ENCODE measurements at places on chromosomes 6 and 20.

DNA sequence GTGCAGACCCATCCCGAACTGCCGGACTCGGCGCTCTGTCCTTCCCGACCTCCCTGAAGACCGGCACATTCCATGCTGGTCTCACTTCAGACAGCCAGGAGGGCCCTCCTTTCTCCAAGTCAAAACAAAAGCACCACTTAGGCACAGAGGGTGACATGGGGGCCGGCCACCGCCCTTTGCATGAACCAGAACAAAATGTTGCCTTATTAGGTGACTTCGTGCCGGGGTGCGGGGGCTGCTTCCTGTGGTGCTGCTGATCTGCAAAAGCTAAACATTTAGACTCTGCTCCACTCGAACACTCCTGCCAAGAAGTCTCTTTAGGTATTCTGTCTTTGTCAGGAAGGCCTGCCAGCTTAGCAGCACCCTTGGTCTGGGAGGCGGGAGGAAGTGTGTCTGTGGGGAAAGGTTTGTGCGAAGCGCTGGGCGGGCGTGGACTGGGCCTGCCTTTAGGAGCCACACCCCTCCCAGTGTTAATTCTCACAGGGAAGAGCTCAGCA, 133.8 kb downstream of the SMOC2 start:
- H3K27ac ChIP-seq: no peak overlapping the region
- DNase-seq: peak; percentile 44
- H3K27me3 ChIP-seq: no peaks in the 10 kb centered on the region
- no peaks in the 10 kb centered on the region for H3K4me1 ChIP-seq
- no peaks in the 10 kb centered on the region for H3K36me3 ChIP-seq
- H3K4me3 ChIP-seq: no peak overlapping the region

- DNase-seq: peak; percentile 36
- H3K4me1 ChIP-seq: no peaks in the 10 kb centered on the region
- no peaks in the 10 kb centered on the region for H3K36me3 ChIP-seq
- H3K4me3 ChIP-seq: no peak overlapping the region
These were observed 19.5 kb downstream of the KATNA1 start for GRCh38 chr6:149628875-149629510.

DNA sequence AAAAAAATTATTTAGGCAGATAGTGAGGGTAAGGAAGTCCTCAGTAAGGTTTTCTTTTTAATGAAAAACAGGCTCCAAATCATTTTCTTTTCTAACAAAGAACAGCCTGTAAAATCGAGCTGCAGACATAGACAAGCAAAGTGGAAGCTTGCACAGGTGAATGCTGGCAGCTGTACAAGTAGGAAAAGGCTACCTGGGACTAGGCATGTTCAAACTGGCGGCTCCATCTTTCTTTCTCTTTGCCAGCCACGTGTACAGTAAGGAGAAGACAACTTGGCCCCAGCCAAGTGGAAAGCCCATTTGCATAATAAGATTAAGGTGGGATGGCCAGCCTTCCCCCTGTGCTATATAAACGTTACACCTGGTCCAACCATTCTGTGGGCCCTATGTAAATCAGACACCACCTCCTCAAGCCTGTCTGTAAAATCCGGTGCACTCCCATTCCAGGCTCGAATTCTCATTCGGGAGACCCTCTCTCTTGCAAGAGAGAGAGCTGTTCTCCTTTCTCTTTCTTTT, 27.0 kb upstream of the SLC2A12 start:
- DNase-seq: no peak
- H3K36me3 ChIP-seq: no peaks in the 10 kb centered on the region
- peaks cover 2% of the 10 kb centered on the region for H3K4me1 ChIP-seq
- H3K4me3 ChIP-seq: no peak overlapping the region

- DNase-seq: no peak
- no peaks in the 10 kb centered on the region for H3K4me1 ChIP-seq
- no peak overlapping the region for H3K4me3 ChIP-seq
- no peaks in the 10 kb centered on the region for H3K36me3 ChIP-seq
These were observed 440.0 kb downstream of the HAO1 start for GRCh38 chr20:7500231-7500663.

GRCh38 chr6:43742285-43742684, 27.7 kb upstream of the VEGFA start:
- no peaks in the 10 kb centered on the region for H3K36me3 ChIP-seq
- DNase-seq: no peak
- H3K27ac ChIP-seq: no peak overlapping the region
- no peaks in the 10 kb centered on the region for H3K27me3 ChIP-seq
- H3K4me3 ChIP-seq: no peak overlapping the region
- H3K4me1 ChIP-seq: peaks cover 5% of the 10 kb centered on the region

GRCh38 chr6:106249658-106250057, 75.9 kb downstream of the ATG5 start:
- no peaks in the 10 kb centered on the region for H3K36me3 ChIP-seq
- no peaks in the 10 kb centered on the region for H3K4me1 ChIP-seq
- no peaks in the 10 kb centered on the region for H3K27me3 ChIP-seq
- H3K4me3 ChIP-seq: no peak overlapping the region

DNA sequence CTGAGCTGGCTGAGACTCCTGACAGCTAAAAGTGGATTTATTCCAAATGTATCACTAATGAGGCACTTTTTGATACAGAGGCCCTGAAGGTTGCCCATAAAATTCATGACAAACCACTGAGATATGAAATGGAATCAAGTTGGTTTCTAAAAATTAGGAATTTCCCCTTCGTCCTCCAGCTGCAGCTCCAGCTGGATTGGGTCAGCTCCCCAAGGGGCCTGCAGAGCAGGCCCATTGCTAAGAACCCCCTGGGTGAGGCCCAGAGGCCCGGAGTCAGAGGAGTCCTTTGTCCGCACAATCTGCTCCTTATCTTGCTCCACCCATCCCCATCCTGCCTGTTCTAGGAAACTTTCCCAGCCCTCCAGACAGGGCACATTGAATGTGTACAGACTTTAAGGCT, 163.5 kb upstream of the TOP1 start:
- DNase-seq: no peak
- no peak overlapping the region for H3K4me3 ChIP-seq

- no peak for DNase-seq
- no peak overlapping the region for H3K4me3 ChIP-seq
- H3K27ac ChIP-seq: no peak overlapping the region
- H3K4me1 ChIP-seq: no peaks in the 10 kb centered on the region
These were observed 2.9 kb downstream of the TGM3 start for GRCh38 chr20:2298701-2299100.

DNA sequence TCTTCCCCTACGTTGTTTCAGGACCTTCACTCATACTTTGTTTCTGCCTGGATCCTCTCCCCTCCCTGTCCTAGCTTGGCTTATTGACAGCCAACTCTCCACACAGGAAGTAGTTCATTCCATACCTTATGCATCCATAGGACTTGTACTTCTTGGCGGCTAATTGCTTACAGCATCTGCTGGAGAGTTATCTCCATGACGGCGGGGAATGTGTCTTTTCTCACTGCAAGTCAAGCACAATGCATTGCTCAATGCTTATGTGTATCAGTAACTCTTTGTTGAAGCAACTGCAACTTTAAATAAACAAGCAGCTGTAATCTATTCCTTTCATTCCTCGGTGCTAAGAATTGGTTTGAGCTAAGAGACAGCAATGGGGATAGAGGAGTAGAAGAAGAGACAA, 551.3 kb upstream of the EPHA7 start:
- peak; percentile 47 for DNase-seq
- no peaks in the 10 kb centered on the region for H3K4me1 ChIP-seq
- no peaks in the 10 kb centered on the region for H3K36me3 ChIP-seq
- H3K4me3 ChIP-seq: no peak overlapping the region
- H3K27ac ChIP-seq: no peak overlapping the region

DNA sequence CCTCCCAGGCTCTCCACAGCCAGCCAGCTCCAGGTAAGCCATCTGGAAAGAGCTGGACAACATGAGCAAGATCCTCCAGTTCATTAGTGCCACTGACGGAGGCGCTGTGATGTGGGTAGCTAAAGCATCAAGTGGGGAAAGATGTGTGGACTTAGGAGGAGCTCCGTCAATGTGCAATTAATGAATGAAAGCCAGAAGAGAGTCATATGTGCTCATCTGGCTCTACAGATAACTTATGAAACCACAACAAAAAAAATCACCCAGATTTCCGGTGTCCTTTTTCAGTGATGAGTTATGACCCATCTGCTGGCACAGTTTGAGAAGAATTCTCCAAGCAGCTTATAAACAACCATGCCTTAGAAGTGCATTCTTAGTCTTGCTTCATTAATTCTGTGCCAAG, 311.7 kb upstream of the PLCB4 start:
- no peak overlapping the region for H3K27ac ChIP-seq
- H3K4me1 ChIP-seq: no peaks in the 10 kb centered on the region
- H3K4me3 ChIP-seq: no peak overlapping the region
- no peaks in the 10 kb centered on the region for H3K27me3 ChIP-seq
- no peaks in the 10 kb centered on the region for H3K36me3 ChIP-seq
- DNase-seq: no peak

- DNase-seq: peak; percentile 79
- H3K27me3 ChIP-seq: no peaks in the 10 kb centered on the region
- no peak overlapping the region for H3K4me3 ChIP-seq
- H3K4me1 ChIP-seq: no peaks in the 10 kb centered on the region
These were observed 36.9 kb upstream of the TRAF3IP2 start for GRCh38 chr6:111642463-111643158.

GRCh38 chr6:165894171-165894825, 231.3 kb upstream of the PDE10A start:
- no peak overlapping the region for H3K27ac ChIP-seq
- DNase-seq: no peak
- H3K27me3 ChIP-seq: no peaks in the 10 kb centered on the region

DNA sequence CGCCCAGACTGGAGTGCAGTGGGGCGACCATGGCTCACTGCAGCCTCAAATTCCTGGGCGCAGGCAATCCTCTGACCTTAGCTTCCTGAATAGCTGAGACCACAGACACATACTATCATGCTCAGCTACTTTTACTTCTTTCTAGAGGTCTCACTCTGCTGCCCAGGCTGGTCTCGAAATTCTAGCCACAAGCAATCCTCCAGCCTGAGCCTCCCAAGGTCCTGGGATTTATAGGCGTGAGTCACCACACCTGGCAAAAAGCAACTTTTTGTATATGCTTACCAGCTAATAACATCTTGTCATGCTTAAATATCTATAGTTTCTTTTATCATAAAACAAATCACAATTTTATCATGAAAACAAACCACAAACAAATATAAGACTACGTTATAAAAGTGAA, 23.0 kb downstream of the RNASET2 start:
- no peak overlapping the region for H3K4me3 ChIP-seq
- H3K4me1 ChIP-seq: no peaks in the 10 kb centered on the region
- H3K36me3 ChIP-seq: no peaks in the 10 kb centered on the region

- no peaks in the 10 kb centered on the region for H3K27me3 ChIP-seq
- no peak overlapping the region for H3K27ac ChIP-seq
These were observed 31.3 kb downstream of the ZFAND3 start for GRCh38 chr6:37850728-37851285.

- no peaks in the 10 kb centered on the region for H3K27me3 ChIP-seq
- DNase-seq: no peak
- H3K36me3 ChIP-seq: no peaks in the 10 kb centered on the region
- H3K27ac ChIP-seq: no peak overlapping the region
- no peak overlapping the region for H3K4me3 ChIP-seq
- no peaks in the 10 kb centered on the region for H3K4me1 ChIP-seq
These were observed 96.6 kb downstream of the HAO1 start for GRCh38 chr20:7843613-7844012.

DNA sequence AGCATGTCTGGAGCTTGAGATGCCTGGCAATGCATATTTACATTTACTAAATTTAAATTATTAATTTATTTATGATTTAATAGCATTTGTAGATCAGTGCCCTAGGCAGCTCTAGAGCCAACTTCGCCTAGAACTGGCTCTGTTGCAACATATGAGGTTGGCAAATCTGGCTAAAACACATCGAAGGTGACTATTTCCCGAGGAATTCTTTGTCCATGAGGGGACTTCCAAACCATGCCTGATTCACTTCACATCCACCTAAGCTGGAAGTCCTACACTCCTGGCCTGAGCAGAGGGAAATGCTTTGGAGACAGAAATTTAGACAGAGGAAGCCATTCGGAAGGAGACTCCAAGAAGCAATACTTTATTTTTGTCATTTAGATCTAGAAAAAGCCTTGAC, 211.0 kb upstream of the ARG1 start:
- H3K27ac ChIP-seq: no peak overlapping the region
- no peaks in the 10 kb centered on the region for H3K27me3 ChIP-seq
- no peak for DNase-seq
- H3K4me1 ChIP-seq: no peaks in the 10 kb centered on the region
- H3K36me3 ChIP-seq: no peaks in the 10 kb centered on the region

DNA sequence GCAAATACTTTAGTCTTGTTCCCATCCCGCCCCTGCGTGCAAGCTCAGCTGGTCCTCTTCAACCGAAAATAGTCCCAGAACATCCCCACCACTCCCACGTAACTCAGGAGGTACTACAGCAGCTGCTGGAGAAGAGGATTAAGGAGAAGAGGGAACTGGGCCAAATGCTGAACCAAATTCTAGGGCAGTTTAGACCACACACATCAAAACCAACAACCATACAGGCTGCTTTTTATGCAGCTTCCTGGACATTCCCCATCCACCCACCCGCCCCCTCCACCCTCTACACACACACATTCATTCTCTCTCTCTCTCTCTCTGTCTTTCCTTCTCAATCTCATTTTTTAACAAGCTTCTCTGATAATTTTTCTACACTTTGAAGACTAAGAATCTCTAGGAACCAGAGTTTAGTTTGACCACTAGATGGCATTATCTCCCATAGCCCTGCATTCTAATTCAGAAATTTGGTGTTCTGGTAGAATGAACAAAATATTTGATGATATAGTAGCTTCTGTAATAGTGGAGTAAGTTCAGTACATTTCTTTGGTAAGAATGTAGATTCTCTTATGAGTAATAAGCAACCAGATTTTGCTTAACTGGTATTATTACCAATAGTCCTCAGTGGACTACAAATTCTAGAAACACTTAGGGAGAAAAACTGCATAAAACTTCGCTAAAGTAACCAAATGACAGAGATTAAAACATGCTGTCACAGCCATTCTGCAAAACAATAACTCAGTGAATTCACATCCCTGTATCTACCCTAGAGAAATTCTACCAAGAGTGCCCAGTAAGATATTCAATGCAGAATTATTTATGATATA, 52.1 kb upstream of the BEND6 start:
- no peak overlapping the region for H3K4me3 ChIP-seq
- H3K4me1 ChIP-seq: no peaks in the 10 kb centered on the region
- DNase-seq: peak; percentile 28
- no peaks in the 10 kb centered on the region for H3K36me3 ChIP-seq
- no peaks in the 10 kb centered on the region for H3K27me3 ChIP-seq

DNA sequence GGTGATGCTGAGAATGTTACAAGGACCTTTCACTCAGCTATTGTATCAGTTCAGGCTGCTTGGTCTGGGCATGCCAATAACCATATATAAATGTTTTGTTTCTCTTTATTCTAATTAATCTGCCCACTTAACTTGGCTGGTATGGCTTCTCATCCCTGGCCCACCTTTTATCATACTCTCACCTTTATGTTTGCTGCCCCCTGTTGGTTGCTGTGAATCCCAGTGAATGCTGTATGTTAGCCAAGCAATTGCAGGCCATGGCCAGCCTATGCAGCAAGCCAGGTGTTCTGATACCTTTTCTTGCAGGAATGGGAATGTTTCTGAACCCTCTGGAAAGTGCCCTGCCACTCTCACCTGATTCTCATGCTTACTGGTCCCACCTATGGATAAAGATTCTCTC, 54.6 kb downstream of the PCSK2 start:
- peak; percentile 79 for DNase-seq
- no peak overlapping the region for H3K27ac ChIP-seq
- H3K36me3 ChIP-seq: no peaks in the 10 kb centered on the region
- no peak overlapping the region for H3K4me3 ChIP-seq
- H3K4me1 ChIP-seq: peaks cover 8% of the 10 kb centered on the region
